ENCODE measurements at places on chromosomes 12 and 14. TPM values are rescaled to one million over a fixed set of nuclear protein-coding genes. Genes with fewer than 3 reads are reported as not detected.
A peak's percentile ranks its signal among the peaks of the same experiment; 100 is the strongest.

DNA sequence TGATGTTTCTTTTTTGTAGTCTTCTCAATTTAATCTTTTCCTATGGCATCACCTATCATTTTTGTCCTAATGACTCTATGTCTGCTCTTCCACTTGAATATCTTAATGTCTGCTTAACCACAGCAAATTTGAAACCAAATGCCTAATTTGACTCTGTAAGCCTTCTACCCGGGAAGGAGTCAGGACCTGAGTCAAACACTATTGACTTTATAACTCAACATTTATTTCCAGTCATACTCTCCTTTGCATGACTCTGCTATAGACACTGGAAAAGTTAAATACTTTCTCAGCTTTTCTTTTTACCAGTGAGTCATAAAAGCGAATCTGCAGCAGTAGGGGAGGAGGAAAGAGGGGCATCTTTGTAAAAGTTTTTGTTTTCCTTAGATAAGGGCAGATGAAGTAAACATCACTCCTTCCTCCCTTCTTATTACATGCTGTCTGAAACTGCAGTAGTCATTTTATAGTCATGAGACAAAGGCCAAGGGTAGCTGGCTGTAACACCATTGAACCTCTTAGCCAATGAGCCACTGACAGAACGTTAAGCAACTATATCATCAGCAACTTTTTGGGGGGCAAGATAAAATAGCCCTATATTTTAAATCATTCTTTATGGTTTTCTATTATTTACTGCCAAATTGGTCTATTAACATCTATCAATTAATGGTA is 179.3 kb downstream of the MIPOL1 start:
- H3K27ac ChIP-seq: no peak overlapping the region
- no peak overlapping the region for H3K4me3 ChIP-seq
- no peaks in the 10 kb centered on the region for H3K36me3 ChIP-seq
- no peaks in the 10 kb centered on the region for H3K4me1 ChIP-seq
- no peak for DNase-seq
- no peaks in the 10 kb centered on the region for H3K27me3 ChIP-seq

SLC38A4 gene
- total RNA-seq: 1.3 TPM

- no peak overlapping the region for H3K4me3 ChIP-seq
- no peak overlapping the region for H3K27ac ChIP-seq
- DNase-seq: no peak
- no peaks in the 10 kb centered on the region for H3K4me1 ChIP-seq
- peaks cover 6% of the 10 kb centered on the region for H3K36me3 ChIP-seq
- no peaks in the 10 kb centered on the region for H3K27me3 ChIP-seq
Observed at GRCh38 chr12:10226731-10227130, 14.1 kb downstream of the GABARAPL1 start.

DNA sequence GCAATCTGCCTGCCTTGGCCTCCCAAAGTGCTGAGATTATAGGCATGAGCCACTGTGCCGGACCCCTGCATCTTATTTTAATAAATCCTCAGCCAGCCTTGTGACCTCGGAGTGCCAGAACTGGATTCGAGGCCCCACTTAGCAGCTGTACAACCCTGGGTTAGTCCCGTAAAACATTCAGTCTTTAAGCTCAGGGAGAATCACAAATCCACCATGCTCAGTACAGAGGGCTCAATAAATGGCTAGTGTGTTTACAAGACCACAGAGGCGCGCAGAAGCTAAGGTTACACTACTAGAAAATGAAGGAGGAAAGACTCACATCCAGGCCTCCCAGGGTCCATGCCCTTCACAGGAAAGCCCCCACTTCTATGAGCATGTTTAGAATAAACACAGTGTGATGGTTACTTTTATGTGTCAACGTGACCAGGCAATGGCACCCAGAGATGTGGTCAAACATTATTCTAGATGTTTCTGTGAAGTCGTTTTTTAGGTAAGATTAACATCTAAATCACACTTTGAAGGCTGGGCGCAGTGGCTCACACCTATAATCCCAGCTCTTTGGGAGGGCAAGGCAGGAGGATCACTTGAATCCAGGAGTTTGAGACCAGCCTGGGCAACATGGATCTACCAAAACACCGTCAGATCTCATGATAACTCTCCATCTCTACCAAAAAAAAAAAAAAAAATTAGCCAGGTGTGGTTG is 55.3 kb downstream of the CLMN start:
- DNase-seq: no peak
- H3K27ac ChIP-seq: peak overlapping the region; percentile 51
- peaks cover 6% of the 10 kb centered on the region for H3K4me1 ChIP-seq
- no peak overlapping the region for H3K4me3 ChIP-seq
- no peaks in the 10 kb centered on the region for H3K27me3 ChIP-seq

DNA sequence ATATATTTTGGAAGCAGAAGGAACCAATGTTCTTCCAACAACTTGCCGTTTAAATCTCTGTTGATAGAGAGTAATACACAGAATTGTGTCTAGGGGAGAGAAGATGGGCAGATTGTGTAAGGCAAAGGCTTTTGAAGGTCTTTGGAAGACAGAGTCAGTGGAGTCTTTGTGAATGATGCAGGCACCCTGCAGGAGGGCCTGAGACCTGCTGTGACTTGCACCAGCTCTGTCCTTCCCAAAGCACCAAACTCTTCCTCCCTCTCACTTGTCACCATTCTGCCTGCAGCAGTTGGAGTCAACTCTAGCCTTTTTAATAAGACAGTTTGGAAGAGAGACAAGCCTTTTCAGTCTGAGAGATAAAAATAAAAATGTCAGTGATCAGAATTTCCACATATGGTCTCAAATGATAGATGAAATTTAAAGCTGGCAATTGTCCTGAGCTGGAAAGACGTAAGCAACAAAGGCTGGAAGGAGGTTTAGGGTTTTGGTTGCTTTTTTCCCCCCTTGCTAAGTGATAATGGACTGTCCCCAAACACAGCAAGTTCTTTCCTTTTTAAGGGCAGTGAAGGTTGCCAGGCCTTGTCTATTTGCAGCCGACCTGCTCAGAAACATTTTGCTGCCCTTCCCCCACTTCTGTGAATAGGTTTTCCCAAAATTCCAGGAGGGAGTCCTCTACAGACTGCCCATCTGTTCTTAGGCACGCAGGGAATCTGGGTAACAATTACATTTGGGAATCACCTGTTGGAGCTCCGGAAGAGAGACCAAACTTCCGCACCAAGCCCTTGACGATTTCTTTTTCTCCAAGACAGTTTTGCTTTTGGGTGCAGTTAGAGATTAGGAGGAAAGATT is 103.0 kb upstream of the NTF3 start:
- DNase-seq: peak; percentile 63
- no peak overlapping the region for H3K27ac ChIP-seq
- no peaks in the 10 kb centered on the region for H3K36me3 ChIP-seq
- H3K4me1 ChIP-seq: no peaks in the 10 kb centered on the region

- no peaks in the 10 kb centered on the region for H3K36me3 ChIP-seq
- no peak overlapping the region for H3K27ac ChIP-seq
- no peak for DNase-seq
- H3K4me1 ChIP-seq: no peaks in the 10 kb centered on the region
- no peaks in the 10 kb centered on the region for H3K27me3 ChIP-seq
Observed at GRCh38 chr14:37320106-37320505, 122.4 kb downstream of the MIPOL1 start.

NXPH4 gene
- 18.1 TPM for total RNA-seq

TIMM9 gene
- total RNA-seq: 51.4 TPM

VDR gene
- 4.3 TPM for total RNA-seq

DNA sequence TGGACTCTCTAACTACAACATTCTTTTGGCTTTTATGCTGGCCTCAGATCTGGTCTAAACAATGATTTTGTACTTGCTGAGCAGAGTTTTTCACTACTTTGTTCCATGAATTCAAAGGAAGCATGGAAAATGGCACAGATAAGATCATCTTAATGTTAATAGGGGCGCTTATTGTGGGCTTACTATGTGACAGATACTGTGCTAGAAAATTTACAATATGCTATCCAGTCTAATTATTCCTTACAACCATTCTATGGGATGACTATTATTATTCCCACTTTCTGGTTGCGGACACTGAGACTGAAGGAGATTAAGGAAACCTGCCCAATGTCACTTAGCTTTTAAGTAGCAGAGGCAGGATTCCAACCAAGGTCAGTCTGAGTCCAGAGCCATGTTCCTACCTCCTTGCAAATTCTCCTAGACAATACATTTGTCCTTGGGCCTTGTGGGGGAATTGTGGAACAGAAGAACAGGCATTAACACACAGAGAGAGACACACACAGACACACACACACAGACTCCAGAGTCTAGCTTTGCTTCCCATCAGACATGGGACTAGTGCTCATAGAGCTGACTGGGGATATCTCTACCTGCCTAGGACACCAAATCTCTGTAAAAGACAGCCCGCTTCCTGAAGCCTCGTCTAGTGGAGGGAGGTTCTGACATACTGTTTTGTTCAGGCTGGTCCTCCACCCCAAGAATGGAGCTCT is 107.7 kb downstream of the SLC38A1 start:
- H3K4me1 ChIP-seq: no peaks in the 10 kb centered on the region
- no peaks in the 10 kb centered on the region for H3K36me3 ChIP-seq
- peak overlapping the region; percentile 39 for H3K27ac ChIP-seq
- H3K4me3 ChIP-seq: no peak overlapping the region
- no peak for DNase-seq
- H3K27me3 ChIP-seq: no peaks in the 10 kb centered on the region

- no peaks in the 10 kb centered on the region for H3K4me1 ChIP-seq
- peak overlapping the region; percentile 42 for H3K4me3 ChIP-seq
- DNase-seq: no peak
- peak overlapping the region; percentile 37 for H3K27ac ChIP-seq
Observed at GRCh38 chr14:85528897-85529631, 880 bp upstream of the FLRT2 start.

- H3K27me3 ChIP-seq: no peaks in the 10 kb centered on the region
- H3K36me3 ChIP-seq: no peaks in the 10 kb centered on the region
- no peaks in the 10 kb centered on the region for H3K4me1 ChIP-seq
- H3K27ac ChIP-seq: no peak overlapping the region
Observed at GRCh38 chr12:34126239-34126641, 103.9 kb downstream of the ALG10 start.

- no peaks in the 10 kb centered on the region for H3K27me3 ChIP-seq
- H3K36me3 ChIP-seq: no peaks in the 10 kb centered on the region
- no peak overlapping the region for H3K4me3 ChIP-seq
- H3K27ac ChIP-seq: no peak overlapping the region
Observed at GRCh38 chr14:103205541-103205906, 82.3 kb downstream of the TNFAIP2 start.

IAPP gene
- total RNA-seq: not detected

NUAK1 gene
- 9.6 TPM for total RNA-seq

GRCh38 chr12:33988197-33988805 is 34.0 kb upstream of the ALG10 start:
- H3K27me3 ChIP-seq: no peaks in the 10 kb centered on the region
- no peaks in the 10 kb centered on the region for H3K36me3 ChIP-seq
- H3K4me1 ChIP-seq: no peaks in the 10 kb centered on the region

DNA sequence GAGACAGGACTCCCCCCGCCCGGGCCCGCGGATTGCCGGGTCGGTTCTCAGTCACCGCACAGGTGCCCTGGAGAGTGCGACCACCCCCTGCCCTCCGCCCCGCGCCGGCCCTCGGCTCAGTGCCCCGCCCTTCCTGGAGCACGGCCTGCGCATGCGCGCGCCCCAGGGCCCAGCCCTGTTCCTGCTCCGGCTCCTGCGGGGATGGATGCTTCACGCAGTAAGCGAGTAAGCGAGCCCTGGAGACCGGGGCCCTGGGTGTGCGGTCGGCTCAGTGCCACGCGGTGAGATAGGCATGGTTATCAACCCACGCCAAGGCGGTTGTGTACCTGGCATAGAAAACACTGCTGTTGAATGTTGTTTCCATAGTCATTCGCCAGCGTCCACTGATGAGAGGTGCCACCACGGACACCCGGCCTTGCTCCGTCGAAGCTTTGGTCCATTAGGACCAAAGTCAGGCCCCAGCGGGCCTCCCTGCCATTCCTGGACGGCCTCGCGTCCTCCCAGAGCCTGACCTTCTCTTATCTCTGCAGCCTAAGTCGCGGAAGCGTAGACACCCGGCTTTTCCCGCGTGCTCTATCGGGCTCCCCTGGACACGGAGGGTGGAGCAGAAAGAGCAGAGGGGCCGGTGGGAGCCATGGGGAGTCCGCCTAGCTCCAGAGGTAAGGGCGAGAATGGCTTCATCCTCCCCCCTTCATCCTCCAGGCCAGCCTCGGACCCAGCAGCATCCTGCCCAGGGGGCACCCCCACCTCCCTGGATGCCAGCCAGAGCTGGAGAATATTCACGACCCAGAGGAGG is 90.6 kb downstream of the PAPOLA start:
- peaks cover 5% of the 10 kb centered on the region for H3K27me3 ChIP-seq
- H3K4me3 ChIP-seq: peak overlapping the region; percentile 8
- H3K36me3 ChIP-seq: no peaks in the 10 kb centered on the region
- H3K4me1 ChIP-seq: peaks cover 2% of the 10 kb centered on the region
- no peak for DNase-seq

- H3K27ac ChIP-seq: no peak overlapping the region
- DNase-seq: no peak
- no peaks in the 10 kb centered on the region for H3K27me3 ChIP-seq
- H3K4me1 ChIP-seq: no peaks in the 10 kb centered on the region
- no peaks in the 10 kb centered on the region for H3K36me3 ChIP-seq
- no peak overlapping the region for H3K4me3 ChIP-seq
Observed at GRCh38 chr12:106031761-106032622, 106.8 kb downstream of the NUAK1 start.

- no peaks in the 10 kb centered on the region for H3K27me3 ChIP-seq
- DNase-seq: no peak
- no peak overlapping the region for H3K27ac ChIP-seq
- H3K4me1 ChIP-seq: no peaks in the 10 kb centered on the region
- no peaks in the 10 kb centered on the region for H3K36me3 ChIP-seq
- no peak overlapping the region for H3K4me3 ChIP-seq
Observed at GRCh38 chr12:69003991-69004390, 71.0 kb upstream of the CPM start.

GRCh38 chr14:94750371-94750770 is 19.5 kb downstream of the GSC start:
- no peak overlapping the region for H3K27ac ChIP-seq
- no peaks in the 10 kb centered on the region for H3K4me1 ChIP-seq

Data from prostate gland (tissue), 2 donors.